Tongue (tissue), 3 donors: ENCODE measurements at places on chromosomes 2 and 18. TPM values are rescaled to one million over a fixed set of nuclear protein-coding genes. Genes with fewer than 3 reads are reported as not detected.

Gene FAM161A
- total RNA-seq, result 7.5 TPM

Gene ITGB6
- total RNA-seq, result 61.3 TPM

Gene MOB4
- total RNA-seq, result 53.4 TPM

Gene CDH7
- 0.62 TPM for total RNA-seq

Gene CYBRD1
- total RNA-seq, result 122 TPM

Gene PRKAG3
- 19.7 TPM for total RNA-seq

Gene RASGRP3
- total RNA-seq, result 109 TPM

Gene CLEC4F
- not detected for total RNA-seq

Gene LYPD6B
- 1.7 TPM for total RNA-seq

Gene STK17B
- total RNA-seq, result 24.2 TPM

Gene LOXHD1
- 3.4 TPM for total RNA-seq

Gene MEIS1
- 72.7 TPM for total RNA-seq

Gene SCYGR4
- not detected for total RNA-seq

Gene GCG
- total RNA-seq, result not detected

Gene USP34
- 162 TPM for total RNA-seq

Gene FBXO48
- total RNA-seq, result 0.82 TPM

Gene TMEM198
- 2.9 TPM for total RNA-seq

Gene LYG1
- 0.41 TPM for total RNA-seq

Gene RESP18
- not detected for total RNA-seq

Gene TRPM8
- not detected for total RNA-seq

Gene AGXT
- total RNA-seq, result not detected

Gene CREB1
- total RNA-seq, result 50.8 TPM

Gene HOXD8
- total RNA-seq, result 2.7 TPM

Gene NT5C1B
- total RNA-seq, result not detected

Gene ACOXL
- not detected for total RNA-seq

Gene MRPL30
- 53.2 TPM for total RNA-seq
